T-helper 2 cell (primary cell): ENCODE measurements at places on chromosomes 4 and X.
A peak's percentile ranks its signal among the peaks of the same experiment; 100 is the strongest.

DNA sequence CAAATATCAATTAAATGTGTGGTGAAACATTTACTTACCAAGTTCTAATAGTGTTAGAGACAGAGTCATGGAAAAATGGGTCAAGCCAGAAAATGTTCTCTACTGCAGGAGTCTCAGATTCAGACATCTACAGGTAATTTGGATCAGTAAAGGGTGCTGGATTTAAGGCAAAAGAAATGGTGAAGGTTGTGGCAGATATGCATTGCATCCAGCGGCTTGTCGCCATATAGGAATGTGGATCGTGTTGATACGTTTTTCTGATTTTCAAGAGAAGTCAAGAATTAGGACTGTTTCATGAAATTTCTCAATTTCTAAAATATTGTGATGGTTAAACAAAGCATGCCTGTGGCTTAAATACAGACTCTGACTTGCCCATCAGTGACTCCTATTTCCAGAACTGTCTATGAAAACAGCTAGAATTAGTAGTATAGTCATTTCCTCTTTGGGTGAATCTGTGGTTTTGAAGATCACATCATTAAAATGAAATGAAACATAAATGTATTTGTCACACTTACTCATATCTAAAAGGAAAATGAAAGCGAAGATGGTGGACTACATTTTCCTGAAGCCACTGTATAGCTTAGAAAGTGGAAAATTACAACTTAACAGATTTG lies 110.1 kb upstream of the VEGFC start:
- no peak for DNase-seq

DNA sequence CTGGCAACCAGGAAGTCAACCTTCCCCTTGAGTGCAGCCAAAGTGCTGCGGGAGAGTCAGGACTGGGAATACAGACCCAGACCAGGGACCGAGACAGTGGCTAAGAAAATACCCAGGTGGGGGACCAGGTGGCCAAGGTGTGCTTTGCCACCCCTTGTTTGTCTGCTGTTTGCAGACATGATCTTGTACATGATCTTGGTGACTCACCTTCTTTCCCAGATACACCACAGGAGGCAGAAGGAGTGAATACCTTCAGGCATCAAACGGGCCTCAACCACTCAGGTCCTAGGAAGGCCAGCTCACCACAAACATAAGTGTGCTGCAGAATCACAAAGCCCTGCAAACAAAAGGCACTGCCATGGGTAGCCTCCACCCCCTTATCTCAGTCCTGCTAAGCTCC lies 62.0 kb downstream of the CNGA2 start:
- no peak for DNase-seq

- DNase-seq: no peak
Measured at GRCh38 chrX:116204932-116205331, 34.4 kb downstream of the AGTR2 start.

GRCh38 chr4:114076899-114077570 lies 97.6 kb upstream of the ARSJ start:
- DNase-seq: no peak

- DNase-seq: no peak
Measured at GRCh38 chr4:176548571-176548970, 228.8 kb downstream of the SPCS3 start.

- DNase-seq: no peak
Measured at GRCh38 chr4:4249866-4250265, 1.8 kb upstream of the TMEM128 start.

DNA sequence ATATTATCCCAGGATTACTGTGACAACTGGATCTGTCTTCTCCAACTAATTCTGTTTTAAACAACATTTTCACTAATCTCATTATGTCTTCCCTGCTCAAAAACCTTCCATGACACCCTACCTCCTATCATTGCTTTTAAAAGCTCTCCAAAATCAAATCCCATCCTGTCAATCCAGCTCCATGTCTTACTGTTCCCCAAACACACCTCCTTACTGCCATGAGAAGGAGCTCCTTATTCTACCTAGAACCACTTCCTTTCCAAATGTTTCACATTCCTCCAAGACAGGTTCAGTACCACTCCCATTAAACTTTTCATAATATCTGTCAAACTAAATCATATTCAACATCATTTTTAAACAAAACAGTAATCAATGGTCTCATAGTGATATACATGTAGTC lies 66.9 kb upstream of the WDR17 start:
- no peak for DNase-seq

- no peak for DNase-seq
Measured at GRCh38 chr4:3829211-3829955, 63.2 kb downstream of the ADRA2C start.

DNA sequence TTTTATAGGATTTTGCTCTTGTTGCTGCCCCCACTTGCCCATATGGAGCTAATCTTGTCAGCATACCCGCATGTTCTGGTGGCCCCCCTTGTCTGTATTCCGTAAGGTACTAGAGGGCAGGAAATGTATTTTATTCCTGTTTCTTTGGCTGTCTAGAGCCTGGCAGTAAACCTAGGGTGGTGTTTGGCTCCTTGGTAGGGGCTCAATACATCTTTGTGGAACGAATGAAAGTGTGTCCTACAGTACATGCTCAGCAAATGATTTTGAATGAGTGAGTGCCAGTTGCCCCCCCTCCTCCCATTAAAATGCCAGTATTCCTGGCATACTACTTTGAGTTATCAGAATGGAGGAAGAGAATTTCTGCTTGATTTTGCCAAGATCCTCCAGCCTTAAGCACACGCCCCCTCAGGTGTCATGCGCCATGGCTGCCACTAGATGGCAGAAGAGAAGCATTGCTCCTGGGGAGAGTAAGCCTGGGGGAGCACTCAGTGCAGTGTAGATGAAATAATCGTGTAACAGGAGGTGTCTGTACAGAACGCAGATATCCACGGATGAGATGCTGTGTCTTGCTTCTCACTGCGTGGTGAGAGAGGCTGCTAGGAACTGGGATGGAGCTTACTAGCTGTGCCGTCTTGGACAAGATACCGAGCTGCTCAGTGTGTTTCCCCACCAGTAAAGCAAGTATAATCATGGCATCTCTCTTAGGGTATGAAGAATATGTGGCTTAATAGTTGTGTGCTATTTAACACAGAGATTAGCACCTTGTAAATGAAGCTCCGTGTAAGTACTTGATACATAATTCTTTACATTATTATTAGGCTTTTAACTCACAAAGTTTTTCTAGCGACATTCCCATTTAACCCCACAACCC lies 17.2 kb upstream of the RNF212 start:
- peak; percentile 28 for DNase-seq

DNA sequence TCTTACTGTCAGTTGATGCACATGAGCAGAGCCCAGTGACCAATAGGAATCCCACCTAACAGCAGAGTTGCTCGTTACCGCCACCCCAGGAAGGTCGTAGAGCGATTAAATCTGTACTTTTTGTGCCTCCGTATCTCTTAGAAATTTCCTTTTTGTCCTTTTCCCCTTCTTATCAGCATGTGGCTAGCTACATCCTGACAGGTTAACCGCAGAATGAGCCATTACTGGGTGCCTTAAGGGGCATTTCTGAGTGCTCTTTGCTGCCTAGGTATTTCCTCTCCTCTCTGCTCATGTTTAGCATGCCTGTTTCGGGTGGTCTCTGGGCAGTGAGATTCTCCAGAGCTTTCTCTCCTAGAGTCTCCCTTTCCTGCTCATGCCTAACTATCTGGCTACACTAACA lies 530.5 kb downstream of the FAM133A start:
- DNase-seq: peak; percentile 12

DNA sequence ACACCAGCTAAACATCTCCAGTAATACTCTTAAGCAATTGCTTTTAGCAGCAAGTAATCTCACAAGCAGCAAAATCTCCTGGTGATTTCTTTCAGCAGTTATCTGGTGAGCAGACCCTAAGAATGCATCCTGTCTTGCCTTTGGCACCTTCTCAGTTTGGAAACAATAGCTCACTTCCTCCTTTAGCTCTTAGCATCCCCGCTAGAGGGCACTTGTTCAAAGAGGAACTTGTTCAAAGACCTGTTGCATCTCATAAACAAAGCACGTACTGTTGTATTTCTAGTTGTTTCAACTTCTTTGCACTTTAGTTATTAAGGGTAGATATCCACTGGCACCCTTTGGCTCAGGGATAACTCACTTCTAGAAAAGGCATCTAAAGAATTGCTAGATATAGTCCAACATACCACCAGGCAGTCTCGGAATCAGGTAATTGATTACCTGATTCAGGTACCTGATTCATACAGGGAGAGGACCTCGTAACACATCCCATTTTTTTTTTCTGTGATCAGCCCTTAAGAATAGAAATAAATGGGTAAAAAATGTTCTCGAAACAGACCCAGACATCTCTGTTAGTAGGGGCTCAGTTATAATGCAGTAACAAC lies 81.9 kb upstream of the QRFPR start:
- DNase-seq: peak; percentile 72

GRCh38 chr4:76023389-76023788 lies at the start of gene CXCL10:
Gene CXCL10, minus strand, starts transcription at chr4:76023497. Its CDS starts 66 bp downstream, at chr4:76023431.
- DNase-seq: no peak

DNA sequence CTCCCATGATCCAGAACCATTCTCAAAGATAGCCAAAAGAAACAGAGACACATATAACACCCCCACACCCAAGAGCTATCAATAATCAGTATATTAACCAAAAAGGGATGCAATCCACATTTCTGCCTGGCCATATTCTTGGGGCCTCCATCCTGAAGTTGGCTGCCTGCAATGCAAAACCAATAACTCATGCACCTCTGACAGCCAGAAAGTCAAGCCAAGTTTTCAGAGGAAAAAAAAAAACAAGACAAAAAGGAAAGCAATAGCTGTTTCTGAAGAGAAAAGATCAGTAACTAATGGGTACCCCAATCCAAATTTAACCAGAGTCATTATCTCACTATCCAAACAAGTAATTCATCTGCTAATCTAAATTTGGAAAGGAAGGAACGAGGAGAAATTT lies 7.3 kb upstream of the PRDM5 start:
- no peak for DNase-seq

GRCh38 chr4:77201343-77201742 lies 44.3 kb downstream of the CCNG2 start:
- no peak for DNase-seq
